Cerebellum (tissue), 4 donors: ENCODE measurements at places on chromosomes 2 and 18. TPM values are rescaled to one million over a fixed set of nuclear protein-coding genes. Genes with fewer than 3 reads are reported as not detected.

- DNase-seq: no peak
Measured at GRCh38 chr18:10350661-10351060, 103.8 kb upstream of the APCDD1 start.

DNA sequence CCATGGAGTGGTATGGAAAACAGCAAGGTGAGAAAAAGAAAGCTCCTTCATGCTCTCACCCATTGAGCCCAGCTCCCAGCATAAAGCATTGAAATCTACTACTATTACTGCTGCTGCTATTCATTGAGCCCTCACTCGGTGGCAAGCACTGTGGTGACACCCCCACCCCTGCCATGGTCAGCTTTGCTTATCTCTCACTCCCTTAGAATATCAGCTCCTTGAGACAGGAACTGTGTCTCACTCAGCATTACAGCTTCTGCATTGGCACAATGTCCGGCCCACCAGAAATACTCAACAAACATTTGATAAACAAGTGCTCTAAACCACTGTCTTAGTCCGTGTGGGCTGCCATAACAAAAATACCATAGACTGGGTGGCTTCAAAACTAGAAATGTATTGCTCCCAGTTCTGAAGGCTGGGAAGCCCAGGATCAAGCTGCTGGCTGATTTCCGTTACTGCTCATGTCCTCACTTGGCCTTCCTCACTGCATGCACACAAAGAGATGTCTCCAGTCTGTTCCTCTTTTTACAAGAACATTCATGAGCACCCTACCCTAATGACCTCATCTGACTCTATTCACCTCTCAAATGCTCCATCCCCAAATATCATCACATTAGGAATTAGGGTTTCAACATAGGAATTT is 116.3 kb downstream of the ZBTB7C start:
- no peak for DNase-seq

Gene KCNE4
- total RNA-seq: 1.5 TPM

DNA sequence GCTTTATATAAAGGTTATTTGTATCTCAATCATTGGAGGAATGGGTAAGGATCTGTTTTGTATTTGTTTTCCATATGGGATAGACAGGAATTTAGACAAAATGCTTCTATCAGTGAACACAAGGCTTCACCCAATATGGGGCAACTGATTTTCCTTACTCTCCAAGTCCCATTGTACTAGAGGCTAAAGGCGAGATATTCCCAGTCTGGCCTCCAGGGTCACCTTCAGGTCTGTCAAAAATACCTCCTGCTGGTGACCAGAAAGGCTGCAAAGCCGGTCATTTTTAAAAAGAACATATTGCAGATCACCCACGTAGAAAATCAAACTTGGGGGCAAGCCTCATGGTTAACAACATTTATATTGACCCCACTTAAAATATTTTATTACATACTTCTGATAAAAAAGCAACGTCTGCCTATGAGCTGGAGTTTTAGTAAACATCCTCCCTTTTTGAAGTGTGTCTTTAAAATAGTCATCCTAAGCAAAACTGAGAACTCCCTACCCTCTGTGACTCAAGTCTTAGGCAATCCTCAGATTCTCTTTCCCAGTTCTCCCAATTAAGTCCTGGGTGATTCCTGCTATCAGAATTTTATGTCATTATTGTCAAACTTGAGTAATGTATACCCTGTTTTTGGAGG is 276.6 kb downstream of the MREG start:
- DNase-seq: no peak

DNA sequence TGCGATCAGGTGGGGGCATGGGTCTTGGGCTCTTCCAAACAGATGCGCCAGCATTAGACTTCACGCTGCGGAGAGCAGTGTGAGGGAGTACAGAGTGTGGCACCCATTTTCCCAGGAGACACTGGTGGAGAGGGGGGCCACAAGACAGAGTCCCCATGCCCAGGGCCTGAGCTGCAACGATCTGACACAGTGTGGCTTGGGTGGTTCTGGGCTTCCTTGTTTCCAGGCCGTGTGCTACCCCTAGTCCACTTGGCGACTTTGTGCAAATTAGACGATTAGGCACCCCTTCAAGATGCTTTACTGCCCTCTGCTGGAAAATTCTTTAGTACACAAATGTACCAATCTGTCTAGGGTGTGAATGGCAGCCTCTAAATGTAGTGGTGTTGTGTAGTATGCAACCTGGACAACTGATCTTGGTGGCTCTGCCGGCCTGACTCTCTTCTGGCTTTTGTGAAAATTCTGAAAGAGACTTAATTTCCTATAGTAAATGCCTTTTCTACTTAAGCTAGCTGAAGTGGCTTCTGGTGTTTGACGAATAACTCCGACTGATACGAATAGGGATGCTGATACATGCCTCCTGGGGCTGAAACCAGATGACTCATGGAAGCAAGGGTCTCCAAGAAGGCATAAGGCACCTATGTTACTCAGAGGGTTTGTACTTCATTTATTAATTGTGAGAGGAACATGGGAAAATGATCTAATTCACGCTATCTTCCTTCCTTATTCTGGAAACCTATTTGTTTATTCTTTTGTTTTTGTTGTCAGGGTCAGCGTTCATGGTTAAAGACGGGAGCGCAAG is 92.3 kb upstream of the SMAD2 start:
- DNase-seq: peak; percentile 50

- peak; percentile 2 for DNase-seq
Measured at GRCh38 chr2:94874277-94874997, 3.2 kb downstream of the TEKT4 start.

DNA sequence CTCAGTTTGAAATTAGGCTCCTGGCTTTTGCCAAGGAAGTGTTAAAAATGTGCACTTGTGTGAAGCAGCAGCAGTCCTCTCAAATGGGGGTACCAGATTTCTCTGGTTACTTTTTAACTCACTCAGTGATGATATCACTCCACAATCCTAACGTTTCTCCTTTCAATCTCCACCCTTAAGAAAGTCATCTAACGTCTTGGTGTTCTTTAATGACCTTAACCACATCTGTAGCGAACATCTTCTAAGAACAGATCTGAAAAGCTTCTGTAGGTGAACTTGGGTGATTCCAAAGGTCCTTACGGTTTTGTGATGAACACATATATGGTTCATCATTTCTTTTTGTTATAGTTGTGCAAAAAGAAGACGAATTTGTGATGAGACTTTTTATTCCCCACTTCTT is 73.2 kb downstream of the DOCK10 start:
- DNase-seq: no peak

DNA sequence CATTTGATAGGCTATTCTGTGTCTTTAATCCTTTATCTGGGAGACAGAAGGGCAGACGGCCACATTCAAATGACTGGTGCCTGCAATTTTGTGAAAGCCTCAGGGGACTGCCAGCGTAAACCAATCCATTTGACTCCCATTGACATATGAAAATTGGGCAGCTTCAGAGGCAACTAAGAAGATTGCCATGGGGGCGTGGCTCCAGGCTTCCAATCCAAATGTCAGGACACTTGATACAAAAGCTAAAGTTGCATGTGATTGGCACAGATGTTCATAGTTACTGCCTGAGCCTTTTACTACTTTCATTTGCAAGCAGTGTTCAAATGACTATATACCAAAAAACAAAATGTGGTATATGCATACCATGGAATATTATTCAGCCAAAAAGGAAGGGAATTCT is 42.0 kb downstream of the SPC25 start:
- no peak for DNase-seq
